ENCODE measurements at places on chromosomes 11 and 22.
A peak's percentile ranks its signal among the peaks of the same experiment; 100 is the strongest.

DNA sequence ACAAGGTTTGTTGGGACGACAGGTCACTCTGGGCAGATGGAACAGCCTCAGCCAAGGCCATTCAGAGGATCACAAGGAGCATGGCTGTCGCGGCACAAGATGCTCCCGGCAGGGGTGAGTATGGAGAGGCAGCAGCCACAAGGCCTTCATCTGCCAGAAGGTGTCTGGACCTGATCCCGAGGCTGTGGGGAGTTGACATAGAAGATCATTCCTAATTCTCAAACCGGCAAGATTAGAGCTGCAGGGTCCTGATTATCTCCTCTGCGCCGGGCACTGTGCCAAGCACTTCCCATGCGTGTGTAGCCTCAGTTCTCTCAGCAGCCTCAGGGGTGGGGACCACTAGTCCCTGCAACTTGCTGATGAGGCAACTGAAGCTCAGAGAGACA is 32.3 kb upstream of the RFPL3 start:
- DNase-seq = no peak

GRCh38 chr22:23774922-23775436 is 2.3 kb downstream of the MMP11 start:
- no peak for DNase-seq

GRCh38 chr11:45225277-45225676 is 60.9 kb downstream of the SYT13 start:
- DNase-seq = peak; percentile 63

GRCh38 chr11:123700772-123701171 is 40.7 kb downstream of the ZNF202 start:
- no peak for DNase-seq

DNA sequence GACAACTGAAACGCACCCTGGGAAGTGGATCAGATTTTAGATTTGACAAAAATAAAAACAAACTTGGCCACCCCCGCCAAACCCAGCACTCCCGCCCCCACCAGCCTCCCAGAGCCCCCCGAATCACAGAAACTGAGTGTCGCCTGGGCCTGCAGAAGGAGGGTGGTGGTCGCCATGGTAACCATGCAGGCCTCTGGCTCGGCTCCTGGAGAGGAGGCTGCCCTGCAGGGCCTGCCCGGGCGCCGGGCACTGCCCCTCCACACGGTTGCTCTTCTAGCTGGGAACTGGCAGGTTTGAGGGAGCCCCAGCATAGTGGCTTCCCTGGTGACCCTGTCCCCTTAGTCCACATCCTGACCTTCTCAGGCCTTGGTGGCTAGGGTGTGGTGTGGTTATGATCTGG is 19.3 kb downstream of the CACNA1I start:
- no peak for DNase-seq

All from NCI-H2029 treated with DMSO at 0.1 percent for 48 hours (cell line).